Activated CD8-positive, alpha-beta T cell treated with anti-CD3 and anti-CD28 coated beads, Interleukin-2, amount 10 ng/mL, durations not matched to agents 7 days and 5 days (primary cell): ENCODE measurements at places on chromosomes 13 and 19.

DNA sequence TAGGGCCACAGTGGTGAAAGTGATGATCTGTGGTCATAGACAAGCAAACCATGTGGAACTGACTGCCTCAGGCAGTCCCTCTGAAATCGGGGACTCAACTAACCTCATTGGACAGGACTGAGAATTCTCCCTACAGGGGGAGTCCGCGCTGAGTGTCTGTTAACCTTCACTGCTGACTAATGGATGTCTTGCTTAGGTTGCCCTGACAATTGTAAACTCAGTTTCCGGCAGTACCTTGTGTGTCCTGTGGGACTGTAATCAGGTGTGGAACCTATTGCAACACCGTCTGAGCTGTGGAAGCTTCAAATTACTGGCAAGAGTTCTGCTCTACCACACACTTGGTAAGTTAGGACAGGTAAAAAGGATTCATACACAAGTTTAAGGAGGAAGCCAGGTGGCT is 21.8 kb downstream of the ZNF77 start:
- no peak overlapping the region for H3K27ac ChIP-seq
- H3K4me1 ChIP-seq = no peaks in the 10 kb centered on the region
- no peaks in the 10 kb centered on the region for H3K27me3 ChIP-seq
- no peak overlapping the region for H3K4me3 ChIP-seq
- H3K36me3 ChIP-seq = peaks cover 26% of the 10 kb centered on the region

DNA sequence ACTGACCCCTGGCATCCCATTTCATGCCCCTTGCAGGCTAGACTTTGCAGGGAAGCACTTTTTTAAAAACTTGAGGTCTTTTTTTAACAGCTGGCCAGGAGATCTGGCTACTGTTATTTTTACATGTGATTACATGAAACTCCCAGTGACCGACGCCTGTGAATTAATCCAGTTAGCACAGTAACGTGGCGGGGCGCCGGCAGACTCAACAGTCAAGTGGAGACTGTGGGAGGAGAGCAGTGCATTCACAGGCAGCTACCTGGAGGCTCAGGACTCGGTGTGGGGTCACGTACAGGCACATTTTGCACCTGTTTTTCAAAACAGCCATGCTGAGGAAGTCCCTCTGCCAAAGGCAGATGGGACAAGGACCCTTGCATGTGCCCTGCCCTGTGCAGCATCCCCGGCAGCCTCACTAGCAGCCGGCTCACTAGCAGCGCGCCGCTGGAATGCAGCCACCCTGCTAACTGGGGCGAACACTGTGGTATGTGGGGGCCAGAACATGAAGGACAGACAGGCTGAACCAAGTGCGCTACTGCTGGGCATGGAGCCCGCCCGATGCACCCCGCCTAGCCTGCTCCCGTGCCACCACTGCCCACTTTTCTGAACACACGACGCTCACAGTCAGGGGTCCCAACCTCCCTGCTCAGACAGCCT is 18.7 kb downstream of the CAPS start:
- no peaks in the 10 kb centered on the region for H3K27me3 ChIP-seq
- H3K27ac ChIP-seq = no peak overlapping the region
- DNase-seq = no peak
- no peak overlapping the region for H3K4me3 ChIP-seq
- H3K36me3 ChIP-seq = peaks cover 37% of the 10 kb centered on the region

DNA sequence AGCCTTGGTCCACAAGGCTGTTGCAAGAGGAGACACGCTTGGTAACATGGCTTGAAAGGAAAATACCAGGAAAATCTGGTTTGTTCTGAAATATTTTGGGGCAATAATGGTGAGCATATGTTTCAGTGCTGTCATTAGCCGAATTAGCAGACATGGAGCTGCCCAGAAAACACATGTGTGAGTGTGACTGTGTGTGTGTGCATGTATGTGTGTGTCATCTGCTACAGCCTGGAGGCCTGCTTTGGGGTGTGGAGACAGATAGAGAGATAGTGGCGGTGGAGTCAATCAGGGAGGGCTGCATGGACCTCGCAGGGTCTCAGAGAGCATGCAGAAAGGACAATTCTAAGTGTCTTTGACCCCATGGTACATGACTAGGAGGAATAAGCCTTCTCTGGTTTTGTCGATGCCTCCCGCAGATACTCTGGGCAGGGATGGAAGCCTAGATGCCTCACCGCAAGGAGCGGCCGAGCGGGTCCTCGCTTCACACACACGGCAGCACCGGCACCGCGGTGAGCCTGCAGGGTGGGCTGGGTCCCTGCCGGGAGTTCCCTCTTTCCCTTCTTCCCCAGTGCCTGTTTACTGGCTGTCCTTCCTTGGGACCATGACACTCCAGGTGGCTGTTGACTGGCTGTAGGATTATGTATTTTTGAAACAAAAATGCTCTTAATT is 3.5 kb downstream of the KCTD15 start:
- no peak for DNase-seq
- H3K4me1 ChIP-seq = peaks cover 2% of the 10 kb centered on the region
- H3K36me3 ChIP-seq = no peaks in the 10 kb centered on the region
- no peak overlapping the region for H3K27ac ChIP-seq
- H3K27me3 ChIP-seq = peaks cover 18% of the 10 kb centered on the region

DNA sequence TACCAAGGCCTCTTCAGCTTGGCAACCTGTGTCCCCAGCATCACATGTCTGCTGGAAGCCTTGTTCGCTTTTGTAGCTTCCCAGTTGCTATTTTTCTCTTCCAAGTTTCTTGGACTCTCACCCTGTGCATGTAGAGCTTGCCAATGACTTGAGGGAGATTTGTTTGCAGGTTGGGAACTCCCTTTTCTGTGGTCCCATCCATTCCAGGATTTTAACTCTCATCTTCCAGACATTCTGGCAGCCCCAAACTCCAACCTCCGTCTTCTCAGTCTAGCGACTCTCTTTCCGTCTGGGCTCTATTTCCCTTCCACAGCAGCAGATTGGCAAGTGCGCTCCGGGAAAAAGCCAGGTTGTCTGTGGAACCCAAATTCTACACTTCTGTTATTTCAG is 9.0 kb downstream of the PLAUR start:
- H3K27me3 ChIP-seq = no peaks in the 10 kb centered on the region
- H3K4me1 ChIP-seq = peaks cover 23% of the 10 kb centered on the region
- H3K36me3 ChIP-seq = peaks cover 39% of the 10 kb centered on the region
- no peak for DNase-seq

DNA sequence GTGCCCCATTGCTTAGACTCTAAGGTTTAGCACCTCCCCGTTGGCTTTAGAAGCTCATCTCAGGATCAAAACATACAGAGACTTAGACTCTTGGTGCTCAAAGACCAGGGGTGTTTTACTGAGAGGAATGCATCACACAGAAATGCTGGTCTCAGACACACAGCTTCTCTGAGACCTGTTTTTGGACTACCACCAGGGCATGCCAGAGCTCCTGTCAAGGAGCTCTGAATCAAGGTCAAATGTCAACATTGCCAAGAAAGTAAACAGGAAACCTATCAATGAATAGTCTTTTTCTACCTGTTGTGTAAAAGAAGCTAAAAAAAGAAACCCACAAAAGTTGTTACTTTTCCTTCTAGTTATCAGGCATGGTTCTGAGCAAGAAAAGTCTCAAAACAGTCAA is 149.2 kb downstream of the COL4A1 start:
- H3K36me3 ChIP-seq = no peaks in the 10 kb centered on the region
- no peak for DNase-seq
- H3K4me1 ChIP-seq = no peaks in the 10 kb centered on the region
- no peaks in the 10 kb centered on the region for H3K27me3 ChIP-seq
- no peak overlapping the region for H3K27ac ChIP-seq

GRCh38 chr19:9058905-9059667 is 27.8 kb upstream of the OR1M1 start:
- no peaks in the 10 kb centered on the region for H3K36me3 ChIP-seq
- no peak overlapping the region for H3K4me3 ChIP-seq
- no peak for DNase-seq
- H3K27ac ChIP-seq = no peak overlapping the region

- peaks cover 22% of the 10 kb centered on the region for H3K4me1 ChIP-seq
- no peak overlapping the region for H3K27ac ChIP-seq
Measured at GRCh38 chr19:56147307-56147706, 6.2 kb downstream of the ZNF444 start.

DNA sequence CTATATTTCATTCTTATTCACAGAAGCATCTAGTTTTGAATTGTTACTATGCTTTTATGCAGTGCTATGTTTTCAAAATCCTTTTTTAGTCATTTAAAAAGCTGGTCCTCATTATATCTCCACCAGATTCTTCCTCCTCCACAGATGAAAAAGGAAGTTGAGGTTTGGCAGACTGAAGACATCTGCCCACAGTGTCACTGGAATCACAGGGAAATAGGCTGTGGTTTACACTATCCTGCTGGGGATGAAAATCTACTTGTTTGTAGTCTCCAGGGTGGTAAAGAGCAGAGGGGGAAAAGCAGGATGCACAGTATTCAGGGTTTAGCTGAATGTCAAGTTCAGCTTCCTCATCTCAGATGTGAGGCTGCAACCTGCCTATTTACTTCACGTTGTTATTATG is 351.2 kb downstream of the DNAJC15 start:
- no peaks in the 10 kb centered on the region for H3K4me1 ChIP-seq
- no peak overlapping the region for H3K27ac ChIP-seq
- H3K4me3 ChIP-seq = no peak overlapping the region
- peaks cover 20% of the 10 kb centered on the region for H3K27me3 ChIP-seq
- H3K36me3 ChIP-seq = no peaks in the 10 kb centered on the region

GRCh38 chr19:17302391-17303166 is 646 bp downstream of the ABHD8 start:
- peak overlapping the region; percentile 63 for H3K4me3 ChIP-seq
- no peak overlapping the region for H3K27ac ChIP-seq
- H3K27me3 ChIP-seq = no peaks in the 10 kb centered on the region
- no peak for DNase-seq
- H3K4me1 ChIP-seq = peaks cover 42% of the 10 kb centered on the region

DNA sequence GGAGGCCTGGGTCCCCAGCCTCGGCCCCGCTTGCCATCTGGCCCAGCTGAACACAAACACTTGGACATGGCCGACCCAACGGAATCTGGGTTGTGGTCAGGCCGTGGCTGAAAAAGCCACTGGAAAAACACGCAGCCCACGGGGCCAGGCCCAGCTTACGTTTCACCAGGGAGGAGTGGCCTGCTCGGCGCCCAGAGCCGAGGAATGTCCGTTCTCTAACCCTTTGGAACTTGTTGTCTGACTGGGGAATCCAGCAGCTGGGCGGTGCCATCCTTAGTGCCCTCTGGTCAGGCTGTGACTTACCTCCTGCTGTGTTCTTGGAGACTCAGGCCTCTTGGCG is 13.8 kb downstream of the CILP2 start:
- H3K27ac ChIP-seq = no peak overlapping the region
- DNase-seq = no peak
- peaks cover 3% of the 10 kb centered on the region for H3K27me3 ChIP-seq
- no peaks in the 10 kb centered on the region for H3K36me3 ChIP-seq
- H3K4me1 ChIP-seq = peaks cover 8% of the 10 kb centered on the region

GRCh38 chr19:7565332-7565731 is 29.8 kb downstream of the PNPLA6 start:
- no peaks in the 10 kb centered on the region for H3K27me3 ChIP-seq
- no peak overlapping the region for H3K27ac ChIP-seq
- H3K4me3 ChIP-seq = no peak overlapping the region
- no peak for DNase-seq
- H3K4me1 ChIP-seq = peaks cover 4% of the 10 kb centered on the region
- peaks cover 13% of the 10 kb centered on the region for H3K36me3 ChIP-seq

DNA sequence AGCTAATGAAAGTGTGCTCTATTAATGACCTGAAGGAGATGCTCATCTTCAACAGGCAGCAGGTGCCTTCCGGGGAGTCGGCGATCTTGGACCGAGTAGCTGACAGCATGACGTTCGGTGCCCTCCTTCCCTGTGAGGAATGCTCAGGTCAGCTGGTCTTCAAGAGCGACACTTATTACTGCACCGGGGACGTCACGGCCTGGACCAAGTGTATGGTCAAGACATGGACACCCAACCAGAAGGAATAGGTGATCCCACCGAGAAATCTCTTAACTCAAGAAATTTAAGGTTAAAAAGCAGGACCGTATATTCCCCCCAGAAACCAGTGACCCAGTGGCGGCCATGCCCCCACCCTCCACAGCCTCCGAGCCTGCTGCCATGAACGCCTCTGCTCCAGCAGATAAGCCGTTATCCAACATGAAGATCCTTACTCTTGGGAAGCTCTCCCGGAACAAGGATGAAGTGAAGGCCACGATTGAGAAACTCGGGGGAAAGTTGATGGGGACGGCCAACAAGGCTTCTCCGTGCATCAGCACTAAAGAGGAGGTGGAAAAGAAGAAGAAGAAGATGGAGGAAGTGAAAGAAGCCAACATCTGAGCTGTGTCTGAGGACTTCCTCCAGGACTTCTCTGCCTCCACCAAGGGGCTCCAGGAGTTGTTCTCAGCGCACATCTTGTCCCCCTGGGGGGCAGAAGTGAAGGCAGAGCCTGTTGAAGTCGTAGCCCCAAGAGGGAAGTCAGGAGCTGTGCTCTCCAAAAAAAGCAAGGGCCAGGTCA is 22.8 kb upstream of the ANKRD10 start:
- no peak overlapping the region for H3K4me3 ChIP-seq
- DNase-seq = no peak
- H3K4me1 ChIP-seq = peaks cover 6% of the 10 kb centered on the region
- H3K36me3 ChIP-seq = peaks cover 3% of the 10 kb centered on the region
- no peak overlapping the region for H3K27ac ChIP-seq

- H3K36me3 ChIP-seq = no peaks in the 10 kb centered on the region
- H3K4me3 ChIP-seq = no peak within 1 kb of the TSS
- no peak within 1 kb of the TSS for H3K27ac ChIP-seq
- H3K27me3 ChIP-seq = no peaks in the 10 kb centered on the region
- no peaks in the 10 kb centered on the region for H3K4me1 ChIP-seq
Measured at GRCh38 chr13:97953376-97953970, at the start of gene IPO5. TSS of gene IPO5 (plus strand) at chr13:97953675. CDS start at chr13:97976697, 23,022 bp downstream.

GRCh38 chr13:39952249-39953233 is 297.1 kb downstream of the COG6 start:
- peaks cover 4% of the 10 kb centered on the region for H3K27me3 ChIP-seq
- H3K27ac ChIP-seq = no peak overlapping the region
- H3K4me1 ChIP-seq = peaks cover 34% of the 10 kb centered on the region
- no peak overlapping the region for H3K4me3 ChIP-seq

GRCh38 chr13:48654511-48654910 is 782 bp downstream of the CYSLTR2 start:
- H3K4me1 ChIP-seq = peaks cover 26% of the 10 kb centered on the region
- no peak overlapping the region for H3K27ac ChIP-seq
- H3K4me3 ChIP-seq = peak overlapping the region; percentile 71
- no peaks in the 10 kb centered on the region for H3K36me3 ChIP-seq
- no peak for DNase-seq
- H3K27me3 ChIP-seq = no peaks in the 10 kb centered on the region

GRCh38 chr13:90717451-90717936 is 630.0 kb upstream of the MIR17HG start:
- no peak for DNase-seq
- H3K27me3 ChIP-seq = no peaks in the 10 kb centered on the region
- no peak overlapping the region for H3K27ac ChIP-seq
- H3K4me1 ChIP-seq = no peaks in the 10 kb centered on the region
- no peaks in the 10 kb centered on the region for H3K36me3 ChIP-seq

- H3K4me1 ChIP-seq = peaks cover 4% of the 10 kb centered on the region
- H3K36me3 ChIP-seq = peaks cover 2% of the 10 kb centered on the region
- DNase-seq = no peak
- H3K27ac ChIP-seq = no peak overlapping the region
Measured at GRCh38 chr19:43480574-43480973, 15.2 kb upstream of the LYPD3 start.

- H3K27me3 ChIP-seq = no peaks in the 10 kb centered on the region
- no peaks in the 10 kb centered on the region for H3K36me3 ChIP-seq
- DNase-seq = peak; percentile 20
- no peaks in the 10 kb centered on the region for H3K4me1 ChIP-seq
- no peak overlapping the region for H3K27ac ChIP-seq
Measured at GRCh38 chr13:38582133-38582532, 104.7 kb upstream of the FREM2 start.

GRCh38 chr19:36030264-36031148 is 2.2 kb downstream of the CLIP3 start:
- DNase-seq = no peak
- no peaks in the 10 kb centered on the region for H3K27me3 ChIP-seq
- H3K27ac ChIP-seq = peak overlapping the region; percentile 10
- H3K4me1 ChIP-seq = peaks cover 15% of the 10 kb centered on the region
- no peak overlapping the region for H3K4me3 ChIP-seq
